Stimulated activated naive B cell treated with anti-CD40 and anti-IgM and Interleukin-4, amounts not matched to agents 10 μg/mL and 1 μg/mL and 100 μg/mL, for 72 hours (primary cell): ENCODE measurements at places on chromosomes 2 and 18.

GRCh38 chr18:77647472-77647871, 397.8 kb downstream of the GALR1 start:
- no peak for DNase-seq

GRCh38 chr2:28495551-28496250, at the start of gene PLB1:
Gene PLB1 (plus strand): TSS chr2:28496060. CDS start chr2:28496115, 55 bp downstream.
- DNase-seq, result no peak

DNA sequence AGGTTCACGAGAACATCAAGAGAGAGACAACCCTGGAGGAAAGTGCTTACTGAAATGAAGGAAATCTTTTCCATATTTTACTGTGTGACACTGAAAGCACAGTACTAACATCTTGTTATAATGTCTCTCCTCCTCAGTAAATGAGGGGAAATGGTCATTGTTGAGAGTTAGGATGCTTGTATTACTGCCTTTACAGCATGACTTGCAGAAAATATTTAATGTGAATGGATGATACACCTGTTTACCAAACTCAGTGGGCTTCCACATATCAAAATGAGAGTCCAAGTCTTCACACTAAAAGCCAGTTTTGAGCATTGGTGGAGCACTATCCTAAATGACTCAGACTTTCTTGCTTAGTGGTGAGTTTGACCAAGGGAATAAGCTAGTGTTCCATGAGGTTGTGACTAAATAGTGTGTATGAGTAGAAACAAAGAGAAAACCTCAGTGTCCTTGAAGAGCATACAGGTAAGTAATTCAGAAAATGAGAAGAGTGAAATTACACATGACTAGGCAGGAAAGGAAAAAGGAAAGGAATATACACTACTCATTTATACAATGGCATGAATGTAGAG, 930.7 kb upstream of the CELF4 start:
- DNase-seq, result no peak

- no peak for DNase-seq
These were observed 90.3 kb downstream of the RTP5 start for GRCh38 chr2:241959751-241960269.

GRCh38 chr2:192035731-192036442, 158.8 kb downstream of the TMEFF2 start:
- DNase-seq, result no peak

- no peak for DNase-seq
These were observed 25.7 kb downstream of the RHOB start for GRCh38 chr2:20472569-20472968.

DNA sequence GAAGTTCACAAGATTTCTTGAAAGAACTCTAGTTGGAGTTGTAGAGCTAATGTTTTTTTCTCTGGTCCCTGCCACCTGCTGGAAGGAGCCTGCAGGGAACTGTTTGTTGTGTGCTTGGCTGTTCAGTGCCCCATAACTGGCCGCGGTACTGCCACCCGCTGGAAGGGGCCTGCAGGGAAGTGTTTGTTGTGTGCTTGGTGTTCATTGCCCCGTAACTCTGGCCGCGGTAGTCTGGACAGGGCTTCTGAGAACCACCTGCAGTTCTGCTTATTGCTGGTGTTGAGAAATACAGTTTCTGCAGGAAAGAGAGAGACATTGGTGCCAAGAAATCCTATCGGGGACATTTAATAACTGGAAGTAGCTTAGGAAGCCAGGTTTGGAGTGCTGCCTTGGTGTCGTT, 58.1 kb downstream of the AGAP1 start:
- no peak for DNase-seq

- DNase-seq, result no peak
These were observed 125.7 kb upstream of the RND3 start for GRCh38 chr2:150612957-150613710.

- DNase-seq, result no peak
These were observed 20.1 kb downstream of the TANC1 start for GRCh38 chr2:158988501-158988900.
